Mammary epithelial cell (primary cell): ENCODE measurements at places on chromosomes 5 and 9. TPM values are rescaled to one million over a fixed set of nuclear protein-coding genes. Genes with fewer than 3 reads are reported as not detected.
A peak's percentile ranks its signal among the peaks of the same experiment; 100 is the strongest.

The IRF1 gene
- total RNA-seq: 5.3 TPM

DNA sequence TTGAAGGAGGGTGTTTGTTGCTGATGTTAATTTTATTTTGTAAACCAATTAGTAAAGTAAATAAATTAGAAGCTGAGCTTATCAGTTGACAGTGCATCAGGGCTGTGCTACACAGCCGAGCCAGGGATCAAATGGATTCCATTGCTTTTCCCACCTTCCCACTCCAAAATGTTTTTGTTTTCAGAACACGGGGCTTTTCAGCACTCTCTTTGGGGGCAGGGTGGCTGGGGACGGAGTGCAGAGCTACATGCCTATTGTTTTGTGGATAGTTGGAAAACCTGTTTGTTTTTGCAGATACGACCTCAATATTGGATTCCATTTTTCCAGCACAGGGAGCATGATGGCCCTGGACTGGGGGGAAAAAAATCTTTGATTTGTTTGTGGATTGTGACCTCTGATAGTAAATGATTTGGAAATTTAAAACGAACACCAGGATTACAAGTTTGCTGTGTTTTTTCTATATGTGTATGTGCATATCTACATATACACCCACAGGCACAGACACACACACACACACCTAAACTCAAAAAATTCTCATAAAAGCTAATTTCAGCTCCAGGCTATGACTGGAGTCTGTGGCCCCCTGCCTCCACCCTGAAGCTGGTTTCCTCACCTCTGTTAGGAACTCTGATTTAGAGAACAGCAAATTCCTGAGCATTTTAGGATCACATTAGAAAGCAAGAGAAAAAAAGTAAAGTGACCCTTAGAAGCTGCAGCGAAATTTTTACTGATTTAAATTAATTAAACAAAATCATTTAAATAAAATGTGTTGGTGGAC is 371.7 kb upstream of the IRX2 start:
- no peak for DNase-seq

- peak; percentile 48 for DNase-seq
These were observed 255.1 kb downstream of the MAT2B start for GRCh38 chr5:163760498-163760897.

DNA sequence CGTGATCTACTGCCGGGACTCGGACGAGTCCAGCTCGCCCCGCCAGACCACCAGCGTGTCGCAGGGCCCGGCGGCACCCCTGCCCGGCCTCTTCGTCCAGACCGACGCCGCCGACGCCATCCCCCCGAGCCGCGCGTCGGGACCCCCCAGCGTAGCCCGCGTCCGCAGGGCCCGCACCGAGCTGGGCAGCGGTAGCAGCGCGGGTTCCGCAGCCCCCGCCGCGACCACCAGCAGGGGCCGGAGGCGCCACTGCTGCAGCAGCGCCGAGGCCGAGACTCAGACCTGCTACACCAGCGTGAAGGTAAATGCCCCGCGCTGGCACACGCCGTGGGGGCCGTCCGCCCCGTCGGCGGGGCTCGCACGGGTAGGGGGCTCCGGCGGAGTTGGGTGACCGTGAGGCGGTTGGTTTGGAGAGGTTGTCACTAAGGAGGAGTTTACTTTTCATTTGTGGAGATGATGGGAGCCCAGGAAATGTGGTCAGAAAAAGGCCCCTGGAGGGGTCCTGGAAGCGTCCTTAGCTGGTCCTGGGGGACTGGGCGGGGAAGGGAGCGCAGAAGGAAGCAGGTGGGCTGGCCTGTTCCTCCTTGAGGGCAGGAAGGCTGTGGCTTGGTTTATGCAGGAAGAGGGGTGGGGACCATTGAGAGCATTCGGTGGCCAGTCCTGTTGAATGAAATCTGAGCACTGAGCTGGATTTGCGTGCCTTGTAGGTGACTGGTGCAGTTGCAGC is 647 bp downstream of the PDE8B start:
- DNase-seq: no peak

DNA sequence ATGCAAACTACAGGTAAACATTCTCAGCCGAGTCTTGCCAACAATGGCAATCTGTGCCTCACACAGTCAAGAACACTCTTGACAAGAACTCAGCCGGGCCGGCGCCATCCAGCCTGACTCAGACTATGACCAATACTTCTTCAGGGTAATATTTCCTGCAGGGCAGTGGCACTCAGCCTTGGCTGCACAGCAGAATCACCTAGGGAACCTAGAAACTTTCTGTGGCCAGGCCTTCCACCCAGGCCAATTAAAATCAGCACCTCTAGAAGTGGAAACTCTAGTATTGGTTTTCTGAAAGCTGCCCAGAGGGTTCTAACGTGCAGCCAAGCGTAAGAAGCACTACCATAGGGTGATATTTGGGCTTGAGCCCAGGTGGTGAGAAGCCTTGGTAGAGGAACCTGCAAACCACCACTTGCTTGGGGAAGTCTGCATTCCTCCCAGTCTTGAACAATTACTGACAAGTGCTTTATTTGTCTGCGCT is 120.6 kb downstream of the TTLL11 start:
- DNase-seq: peak; percentile 95

- no peak for DNase-seq
These were observed 269.0 kb downstream of the SH3GL2 start for GRCh38 chr9:17847908-17848307.
